M059J (cell line): ENCODE measurements at places on chromosomes 6 and 20. TPM values are rescaled to one million over a fixed set of nuclear protein-coding genes. Genes with fewer than 3 reads are reported as not detected.

GRCh38 chr6:167491438-167492099 lies 166.7 kb downstream of the TTLL2 start:
- DNase-seq, result no peak

DNA sequence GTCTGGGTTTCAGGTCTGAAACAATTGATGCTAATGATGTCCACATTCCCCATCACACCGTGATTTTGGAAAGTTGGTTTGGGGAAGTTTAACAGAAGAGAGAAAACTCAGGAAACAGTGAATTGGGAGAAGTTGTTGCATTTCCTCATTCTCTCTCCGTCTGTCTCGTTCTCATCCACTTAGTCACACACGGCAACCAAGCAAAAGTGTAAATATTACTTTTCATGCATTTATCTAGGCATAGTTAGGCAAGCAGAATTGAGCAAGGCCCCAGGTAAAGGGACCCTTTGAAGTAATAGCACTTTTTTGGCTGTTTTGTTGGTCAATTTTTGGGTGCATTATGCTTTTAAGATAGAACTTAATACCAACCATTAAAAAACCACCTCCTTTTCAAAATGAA lies 137.0 kb upstream of the SULF2 start:
- peak; percentile 78 for DNase-seq

DNA sequence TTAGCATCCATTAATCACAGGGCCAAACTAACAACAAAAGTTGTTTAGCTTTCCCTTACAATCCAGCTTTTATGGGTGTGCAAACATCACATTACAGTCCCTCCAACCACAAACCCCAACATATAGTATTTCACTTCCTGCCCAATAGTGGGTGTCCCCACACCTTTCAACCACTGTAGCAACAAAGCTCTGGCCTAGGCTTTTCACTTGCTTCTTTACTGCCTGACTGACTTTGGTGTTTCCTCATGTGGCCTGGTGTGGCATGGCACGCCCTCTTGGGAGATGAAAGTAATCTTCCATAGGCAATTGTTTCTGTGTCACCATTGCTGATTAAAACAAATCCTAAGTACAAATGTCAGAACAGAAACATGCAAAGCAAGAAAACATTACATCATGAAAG lies 46.3 kb downstream of the MCM8 start:
- peak; percentile 23 for DNase-seq

DNA sequence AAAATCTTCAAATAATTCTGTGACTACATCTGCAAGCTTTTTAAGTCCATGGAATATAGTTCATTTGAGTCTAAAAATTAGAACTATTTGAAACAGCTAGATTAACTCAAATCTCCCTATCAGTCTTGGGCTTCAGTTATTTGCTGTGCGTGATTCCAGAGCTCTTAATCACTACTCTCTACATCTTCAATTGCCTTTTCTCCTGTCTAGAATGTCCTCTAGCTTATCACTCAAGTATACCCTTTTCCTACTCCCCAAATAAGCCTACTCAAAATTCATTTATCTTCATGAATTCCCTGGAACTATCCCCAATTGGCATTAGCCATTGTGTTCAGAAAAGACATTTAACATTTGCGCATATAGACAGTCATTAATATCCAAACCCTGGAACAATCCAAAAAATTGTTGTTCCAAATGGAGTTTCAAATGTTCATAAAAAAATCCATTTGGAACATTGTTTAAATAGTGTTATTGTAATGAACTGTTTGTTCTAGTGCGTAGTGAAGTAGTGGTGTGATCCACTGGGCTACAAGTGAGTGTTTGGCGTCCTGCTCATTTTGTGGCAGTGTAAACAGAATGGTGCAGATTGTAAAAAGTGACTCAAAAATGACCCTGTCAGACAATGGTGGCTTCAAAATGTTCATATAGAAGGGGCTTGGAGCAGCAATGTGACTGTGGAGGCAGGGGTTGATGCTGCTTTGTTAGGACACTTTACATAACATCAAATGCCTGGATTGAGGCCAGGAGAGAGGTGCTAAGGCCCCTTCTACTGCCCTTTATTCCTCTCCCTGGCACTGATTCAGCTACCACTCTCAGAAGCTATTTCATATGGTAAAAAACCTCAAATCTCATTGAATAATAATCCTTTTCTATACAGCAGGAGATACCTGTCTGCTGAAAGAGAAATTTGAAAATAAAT lies 122.3 kb downstream of the KIF6 start:
- DNase-seq, result no peak

DNA sequence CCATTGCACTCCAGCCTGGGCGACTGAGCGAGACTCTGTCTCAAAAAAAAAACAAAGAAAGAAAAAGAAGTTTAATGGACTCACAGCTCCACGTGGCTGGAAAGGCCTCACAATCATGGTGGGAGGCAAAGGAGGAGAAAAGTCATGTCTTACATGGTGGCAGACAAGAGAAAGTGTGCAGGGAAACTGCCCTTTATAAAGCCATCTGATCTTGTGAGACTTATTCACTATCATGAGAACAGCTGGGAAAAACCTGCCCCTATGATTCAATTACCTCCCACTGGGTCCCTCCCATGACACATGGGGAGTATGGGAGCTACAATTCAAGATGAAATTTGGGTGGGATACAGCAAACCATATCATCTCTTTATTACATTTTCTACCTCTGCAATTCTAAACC lies 25.9 kb downstream of the SF3B5 start:
- DNase-seq, result no peak

DNA sequence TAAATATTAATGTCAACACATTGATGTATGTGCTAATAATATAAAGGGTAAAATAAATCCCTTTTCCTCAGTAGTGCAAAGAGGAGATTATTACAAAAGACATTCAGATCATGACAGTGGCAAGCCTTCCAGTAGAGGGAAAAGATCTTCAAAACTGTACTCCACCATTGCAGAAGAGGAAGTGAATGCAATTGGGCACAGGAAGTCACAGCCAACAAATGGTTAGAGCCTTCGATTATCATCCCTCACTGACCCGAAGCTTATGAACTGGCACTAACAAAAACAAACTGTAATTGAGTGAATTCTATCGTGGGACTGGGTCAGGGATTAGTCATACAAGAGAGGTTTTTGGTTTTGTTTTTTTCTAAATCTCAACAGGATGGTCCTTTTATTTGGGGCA lies 39.3 kb upstream of the SCGN start:
- DNase-seq, result peak; percentile 24

DNA sequence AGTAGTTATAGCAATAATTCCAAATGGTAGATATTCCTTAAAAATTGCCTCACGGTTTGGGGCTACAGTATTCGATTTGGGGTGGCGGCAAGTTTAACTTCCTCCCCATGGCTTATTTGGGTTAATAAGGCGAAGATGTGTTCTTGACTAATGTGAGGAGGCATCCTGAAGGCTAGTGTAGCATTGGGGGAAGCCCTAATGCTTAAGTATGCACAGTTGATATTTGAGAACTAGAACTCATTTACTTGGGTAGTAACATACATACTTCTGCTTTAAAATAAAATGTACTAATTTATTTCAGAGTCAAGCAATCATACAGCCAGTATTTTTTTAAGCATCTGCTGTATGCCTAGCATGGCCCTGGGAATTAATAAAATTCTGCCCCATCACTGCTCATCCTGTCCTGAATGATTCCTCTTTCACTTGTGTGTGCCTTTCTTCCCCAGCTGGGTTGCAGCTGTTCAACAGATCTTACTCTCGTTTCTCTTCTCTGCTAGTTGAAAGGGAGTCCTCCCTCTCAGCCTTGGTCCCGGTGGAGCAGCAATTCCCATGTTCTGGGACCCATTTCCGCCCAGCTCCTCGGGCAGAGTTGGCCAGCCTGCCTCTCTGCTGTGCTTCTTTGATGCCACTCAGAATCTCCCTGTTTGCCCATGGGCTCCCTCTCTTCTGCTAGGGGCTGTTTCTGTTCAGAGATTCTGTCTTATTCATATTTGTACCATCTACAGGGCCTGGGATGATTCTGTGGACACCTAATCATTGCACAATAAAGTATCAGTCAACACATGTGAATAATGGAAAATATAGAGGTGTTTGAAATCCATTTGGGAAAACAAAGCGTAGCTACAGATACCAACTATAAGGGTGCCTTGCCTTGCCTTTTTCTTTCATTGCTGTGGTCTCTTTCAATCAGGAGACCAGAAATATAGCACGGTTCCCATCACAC lies 104.8 kb downstream of the ARID1B start:
- DNase-seq, result no peak

DNA sequence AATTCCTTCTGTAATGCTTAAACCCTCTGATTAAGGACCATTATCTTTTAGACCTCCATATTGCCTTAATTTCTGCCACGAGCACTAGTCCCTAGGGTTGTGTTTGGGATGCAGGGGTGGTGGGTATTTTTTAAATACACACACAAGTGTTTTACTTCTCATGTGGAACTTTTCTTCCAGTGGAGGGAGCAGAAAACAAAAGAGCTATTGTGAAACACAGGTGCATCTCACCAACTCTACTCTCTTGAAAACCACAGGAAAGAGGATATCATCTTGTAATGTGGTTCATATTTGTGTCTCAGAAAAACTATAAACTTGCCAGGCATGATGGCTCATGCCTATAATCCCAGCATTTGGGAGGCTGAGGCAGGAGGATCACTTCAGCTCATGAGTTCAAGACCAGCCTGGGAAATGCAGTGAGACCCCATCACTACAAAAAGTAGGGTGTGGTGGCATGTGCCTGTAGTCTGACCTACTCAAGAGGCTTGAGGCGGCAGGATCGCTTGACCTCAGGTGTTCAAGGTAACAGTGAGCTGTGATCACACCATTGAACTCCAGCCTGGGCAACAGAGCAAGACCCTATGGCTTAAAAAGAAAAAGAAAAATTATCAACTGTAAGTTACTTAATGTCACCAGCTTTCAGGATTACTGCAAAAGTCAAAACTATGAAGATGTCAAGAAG lies 37.3 kb downstream of the MRS2 start:
- DNase-seq, result no peak

DNA sequence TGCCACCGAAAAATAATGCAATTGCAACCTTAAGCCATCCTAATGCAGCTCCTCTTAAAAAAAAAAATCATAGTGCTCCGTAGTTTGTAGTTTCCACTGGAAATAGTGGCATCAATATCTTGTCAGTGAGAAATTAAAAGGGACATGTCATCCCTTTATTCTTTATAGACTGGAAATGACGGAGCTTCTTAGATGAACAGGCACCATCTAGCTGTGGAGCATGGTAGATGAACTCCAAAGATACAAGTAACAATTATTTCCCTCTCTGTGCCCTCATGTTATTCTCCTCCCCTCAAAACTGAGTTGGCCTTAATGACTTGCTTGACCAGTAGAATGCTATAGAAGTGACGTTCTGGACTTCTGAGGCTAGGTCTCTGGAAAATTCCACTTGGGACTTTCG lies 268.1 kb upstream of the SPTLC3 start:
- DNase-seq, result no peak

DNA sequence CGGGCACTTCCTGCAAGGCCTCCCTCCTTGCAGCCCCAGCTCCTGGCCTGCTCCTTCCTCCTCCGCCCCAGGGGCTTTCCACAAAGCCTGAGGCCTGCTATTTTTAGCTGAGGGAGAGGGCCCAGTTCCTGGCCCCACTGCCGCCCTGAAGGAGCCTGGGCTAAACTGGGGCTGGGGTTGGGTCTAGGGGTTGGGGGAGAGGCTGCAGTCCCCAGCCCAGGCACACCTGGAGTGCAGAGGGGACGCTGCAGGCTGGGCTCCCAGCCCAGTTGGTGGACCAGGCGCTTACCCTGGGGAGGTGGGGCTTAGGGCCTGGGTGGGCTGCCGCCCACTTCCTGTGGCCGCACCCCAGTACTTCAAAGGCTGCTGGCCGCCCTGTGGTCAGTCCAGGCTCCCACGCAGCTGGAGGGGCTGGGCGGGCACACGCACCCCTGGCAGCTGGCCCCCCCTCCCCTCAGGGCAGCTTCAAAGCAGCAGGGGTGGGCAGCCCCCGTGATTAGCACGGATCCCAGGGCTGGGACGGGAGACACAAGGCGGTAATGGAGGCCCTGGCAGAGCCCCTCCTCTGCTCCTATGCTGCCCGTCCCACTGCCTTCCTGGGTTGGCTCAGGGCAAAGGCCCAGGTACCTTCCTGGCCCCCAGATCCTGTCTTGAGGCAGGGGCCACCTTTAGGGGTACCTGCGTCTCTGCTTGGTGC lies 7.1 kb upstream of the ABHD16B start:
- peak; percentile 40 for DNase-seq

GRCh38 chr6:35146453-35146852 lies 5.3 kb upstream of the TCP11 start:
- DNase-seq, result peak; percentile 68

DNA sequence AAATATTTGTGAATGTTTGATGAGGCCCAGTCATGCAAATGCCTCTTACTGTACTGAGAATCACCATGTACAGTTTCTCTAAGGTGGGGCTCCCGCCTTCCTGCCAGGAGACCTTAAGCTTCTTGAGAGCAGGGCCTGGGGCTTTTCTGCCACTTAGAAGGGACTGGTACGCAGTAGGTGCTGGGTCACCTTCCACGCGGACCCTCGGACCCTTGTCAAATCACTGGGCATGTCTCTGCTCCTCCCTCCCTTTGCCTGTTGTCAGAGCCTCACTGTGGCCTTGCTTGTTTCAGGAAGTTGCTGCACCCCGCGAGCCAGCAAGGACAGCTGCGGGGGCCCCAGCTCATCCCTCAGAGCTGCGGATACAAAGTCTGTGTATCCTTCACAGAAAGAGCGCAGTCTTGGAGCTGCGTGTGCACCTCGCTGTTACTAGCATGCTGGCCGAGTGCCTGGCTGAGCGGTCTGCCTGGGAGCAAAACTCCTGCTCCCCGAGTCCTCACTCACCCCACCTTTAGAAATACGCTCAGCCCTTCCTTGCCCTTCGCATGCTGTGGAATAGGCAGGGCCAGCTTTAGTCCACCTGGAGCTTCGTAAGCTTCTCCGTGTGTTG lies 30.7 kb upstream of the IRF4 start:
- no peak for DNase-seq

GRCh38 chr6:157726892-157727628 lies 96.0 kb upstream of the SNX9 start:
- DNase-seq, result no peak

- no peak for DNase-seq
Observed at GRCh38 chr6:56363796-56364430, 116.5 kb upstream of the COL21A1 start.

GRCh38 chr6:14211562-14211942 lies 94.0 kb downstream of the CD83 start:
- no peak for DNase-seq

GRCh38 chr6:72245565-72245964 lies 359.2 kb downstream of the RIMS1 start:
- peak; percentile 80 for DNase-seq

- DNase-seq, result peak; percentile 46
Observed at GRCh38 chr6:12947151-12947871, 230.7 kb downstream of the PHACTR1 start.

- DNase-seq, result peak; percentile 95
Observed at GRCh38 chr20:4014031-4014474, 1.3 kb downstream of the RNF24 start.

- no peak for DNase-seq
Observed at GRCh38 chr20:31770243-31770642, 31.2 kb downstream of the TPX2 start.

Gene PKIB
- 4.2 and 4.4 TPM in 2 replicates for total RNA-seq

Gene SYTL3
- total RNA-seq, result 3.3 and 7.7 TPM in 2 replicates

Gene KIF6
- total RNA-seq, result 0.49 and 2.7 TPM in 2 replicates

Gene SMIM13
- total RNA-seq, result 16.4 and 26.8 TPM in 2 replicates

Gene MYB
- 5.1 and 7.4 TPM in 2 replicates for total RNA-seq

Gene BPIFB4
- total RNA-seq, result not detected in 2 replicates
